ENCODE measurements at places on chromosomes 3 and 15. TPM values are rescaled to one million over a fixed set of nuclear protein-coding genes. Genes with fewer than 3 reads are reported as not detected.

The ULK4 gene
- 7.1 TPM for total RNA-seq

The MINAR1 gene
- 0.20 TPM for total RNA-seq

- no peak overlapping the region for H3K27ac ChIP-seq
- no peak for DNase-seq
- H3K4me1 ChIP-seq = no peaks in the 10 kb centered on the region
- no peaks in the 10 kb centered on the region for H3K27me3 ChIP-seq
Observed at GRCh38 chr3:86180696-86181095, 810.3 kb downstream of the VGLL3 start.

DNA sequence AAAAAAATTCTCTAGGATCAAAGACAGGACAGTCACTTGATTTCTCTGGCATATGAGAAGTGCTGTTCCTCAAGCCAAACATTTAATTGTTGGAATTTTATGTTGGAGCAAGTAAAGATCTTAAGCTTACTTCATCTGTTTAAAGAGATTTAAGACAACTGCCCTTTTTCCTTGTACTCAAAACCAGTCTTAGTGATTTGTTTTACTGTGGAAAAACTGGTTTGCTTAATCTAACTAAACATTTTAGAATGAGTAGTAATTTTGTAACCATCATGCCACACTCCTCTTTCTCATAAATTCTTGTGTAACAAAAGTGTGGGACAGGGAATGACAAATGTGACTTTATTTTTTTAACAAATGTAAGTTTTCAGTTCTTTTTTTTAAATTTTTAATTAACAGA, 18.4 kb downstream of the PRKCI start:
- no peaks in the 10 kb centered on the region for H3K4me1 ChIP-seq
- H3K4me3 ChIP-seq = no peak overlapping the region
- DNase-seq = no peak
- no peaks in the 10 kb centered on the region for H3K27me3 ChIP-seq
- H3K27ac ChIP-seq = no peak overlapping the region

The LARP6 gene
- total RNA-seq = 57.8 TPM

GRCh38 chr15:82966671-82967071, 14.2 kb upstream of the HOMER2 start:
- H3K27ac ChIP-seq = no peak overlapping the region
- H3K36me3 ChIP-seq = no peaks in the 10 kb centered on the region
- H3K4me1 ChIP-seq = no peaks in the 10 kb centered on the region
- no peaks in the 10 kb centered on the region for H3K27me3 ChIP-seq
- no peak overlapping the region for H3K4me3 ChIP-seq

The LRRC58 gene
- total RNA-seq = 17.5 TPM

DNA sequence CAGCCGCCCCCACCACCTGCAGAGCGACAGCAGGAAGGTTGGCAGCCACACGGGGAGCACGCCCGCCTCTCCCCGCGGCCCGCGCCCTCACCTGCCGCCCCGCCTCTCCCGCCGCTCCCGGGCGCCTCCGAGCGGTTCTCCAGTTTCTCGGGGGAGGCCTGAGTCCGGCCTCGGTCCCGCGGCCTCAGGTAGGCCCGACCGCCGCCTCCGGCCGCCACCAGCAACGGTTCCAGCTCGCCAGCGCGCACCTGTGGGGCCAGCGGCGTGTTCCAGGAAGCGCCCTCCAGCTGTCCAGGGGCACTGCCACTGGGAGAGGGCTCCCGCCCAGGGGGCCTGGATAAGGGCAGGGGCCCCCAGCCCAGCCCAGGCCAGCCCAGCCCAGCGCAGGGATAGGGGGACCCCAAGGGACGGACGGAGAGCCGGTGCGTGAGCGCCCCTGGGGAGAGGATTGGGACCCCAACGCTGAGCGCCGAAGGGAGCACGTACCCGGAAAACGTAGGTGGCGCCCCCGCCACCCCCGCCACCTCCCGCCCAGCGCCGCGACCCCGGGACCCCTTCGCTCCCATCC, 2.2 kb downstream of the LTK start:
- peak overlapping the region; percentile 49 for H3K4me3 ChIP-seq
- H3K27me3 ChIP-seq = peaks cover 16% of the 10 kb centered on the region
- no peak for DNase-seq
- no peaks in the 10 kb centered on the region for H3K36me3 ChIP-seq

GRCh38 chr3:52210550-52211046, 12.6 kb downstream of the ALAS1 start:
- peaks cover 100% of the 10 kb centered on the region for H3K36me3 ChIP-seq
- H3K27me3 ChIP-seq = no peaks in the 10 kb centered on the region
- H3K4me1 ChIP-seq = no peaks in the 10 kb centered on the region
- no peak for DNase-seq

DNA sequence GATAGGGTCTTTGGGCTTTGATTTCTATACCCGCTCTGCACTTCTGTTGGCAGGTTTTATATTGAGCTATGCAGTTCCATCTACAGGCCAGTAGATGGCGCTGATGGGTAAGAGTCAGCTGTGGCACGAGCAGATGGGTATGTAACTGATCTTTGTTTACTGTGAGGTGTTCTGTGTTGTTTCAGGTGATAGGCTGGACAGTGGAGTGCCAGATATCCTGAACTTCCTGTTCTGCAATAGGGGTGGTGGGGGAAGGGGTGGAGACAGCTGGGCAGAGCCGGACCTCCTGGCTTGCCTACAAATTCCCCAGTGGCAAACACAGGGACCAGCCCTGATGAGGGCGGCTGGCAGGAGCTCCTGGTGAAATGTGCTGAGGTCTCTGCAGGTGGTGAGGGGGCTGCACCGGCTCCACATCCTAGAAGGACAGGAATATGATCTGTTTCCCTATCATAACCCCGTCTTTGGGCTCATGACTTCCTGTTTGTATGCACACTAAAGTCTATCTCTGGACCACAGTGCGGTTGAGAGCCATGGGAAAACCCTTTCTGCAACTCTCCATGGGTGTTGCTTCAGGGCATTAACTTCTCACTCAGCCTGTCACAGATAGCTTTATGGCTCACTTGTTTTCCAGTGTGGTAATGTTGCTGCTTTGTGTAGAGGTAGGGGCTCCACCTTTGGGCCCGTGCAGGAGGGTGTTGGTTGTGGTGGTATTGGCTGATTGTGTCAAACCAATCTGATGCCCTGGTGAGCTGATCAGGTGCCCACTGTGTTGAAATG, 13.4 kb upstream of the FAM98B start:
- no peaks in the 10 kb centered on the region for H3K36me3 ChIP-seq
- DNase-seq = no peak
- no peak overlapping the region for H3K4me3 ChIP-seq
- no peaks in the 10 kb centered on the region for H3K4me1 ChIP-seq
- H3K27me3 ChIP-seq = no peaks in the 10 kb centered on the region

The CFAP20DC gene
- not detected for total RNA-seq

DNA sequence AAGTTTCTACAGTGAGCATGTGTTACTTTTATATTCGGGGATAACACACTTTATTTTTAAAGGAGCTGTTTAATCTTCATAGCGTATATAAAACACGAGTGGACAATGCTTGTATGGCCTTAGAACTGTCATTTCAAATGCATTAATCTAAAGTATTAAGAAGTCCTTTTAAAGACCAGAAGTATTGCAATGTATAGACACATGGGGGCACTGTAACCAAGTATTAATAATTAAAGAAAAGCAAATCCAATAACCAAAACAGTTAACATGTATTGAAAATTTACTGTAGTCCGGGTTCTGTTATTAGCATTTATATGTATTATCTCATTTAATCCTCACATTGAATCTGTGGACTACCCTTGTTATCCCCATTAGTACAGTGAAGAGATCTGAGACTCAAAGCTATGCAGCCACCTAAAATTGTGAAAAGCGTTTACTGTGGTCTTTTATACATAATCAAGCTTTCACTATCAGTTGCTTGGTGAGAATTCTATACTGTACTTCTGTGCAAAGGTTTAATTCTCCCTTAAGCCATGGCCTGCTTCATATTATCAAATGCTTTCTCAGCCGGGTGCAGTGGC, 10.1 kb downstream of the ARL14 start:
- no peak overlapping the region for H3K4me3 ChIP-seq
- H3K27me3 ChIP-seq = no peaks in the 10 kb centered on the region
- H3K36me3 ChIP-seq = no peaks in the 10 kb centered on the region

DNA sequence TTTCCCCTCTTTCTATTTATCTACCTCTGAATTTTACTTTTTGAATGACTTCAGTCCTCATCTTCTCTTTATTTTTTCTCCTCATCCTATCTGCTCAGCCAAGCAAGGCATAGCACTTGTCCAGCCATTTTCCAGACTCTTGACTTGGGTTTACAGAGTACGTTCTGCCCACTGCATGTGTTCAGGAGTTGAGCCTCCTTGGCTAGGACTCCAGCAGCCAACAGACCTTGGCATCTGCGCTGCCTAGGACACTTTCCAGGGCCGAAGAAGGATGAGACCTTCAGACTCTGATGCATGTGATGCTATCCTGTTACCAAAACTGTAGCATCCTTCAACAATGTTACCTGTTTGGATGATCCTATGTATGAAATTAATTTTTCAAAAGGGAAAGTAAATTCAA, 59.7 kb downstream of the HES1 start:
- H3K27me3 ChIP-seq = no peaks in the 10 kb centered on the region
- no peak overlapping the region for H3K27ac ChIP-seq
- no peak overlapping the region for H3K4me3 ChIP-seq
- no peak for DNase-seq
- no peaks in the 10 kb centered on the region for H3K36me3 ChIP-seq

DNA sequence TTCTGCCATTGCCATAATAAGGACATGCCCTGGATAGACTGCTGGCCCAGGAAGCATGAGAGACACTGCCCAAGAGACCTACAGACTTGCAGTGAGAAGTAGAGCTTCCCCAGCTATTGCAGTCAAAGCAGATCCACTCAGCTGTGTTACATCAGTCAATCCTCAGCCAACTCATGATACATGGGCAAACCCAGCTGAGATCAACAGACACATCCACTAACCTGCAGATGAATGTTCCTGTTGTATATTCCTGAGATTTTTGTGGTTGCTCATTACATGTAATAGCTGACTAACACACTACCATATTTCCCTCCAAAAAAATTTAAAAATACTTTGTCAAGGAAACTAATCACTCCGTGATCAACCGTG, 68.6 kb downstream of the DCLK3 start:
- H3K27ac ChIP-seq = no peak overlapping the region
- H3K4me1 ChIP-seq = no peaks in the 10 kb centered on the region
- no peak for DNase-seq
- H3K4me3 ChIP-seq = no peak overlapping the region
- H3K27me3 ChIP-seq = no peaks in the 10 kb centered on the region

The SLC24A5 gene
- total RNA-seq = not detected

GRCh38 chr3:152656972-152657355, 178.0 kb upstream of the P2RY1 start:
- H3K36me3 ChIP-seq = no peaks in the 10 kb centered on the region
- DNase-seq = no peak
- no peaks in the 10 kb centered on the region for H3K4me1 ChIP-seq
- no peaks in the 10 kb centered on the region for H3K27me3 ChIP-seq
- H3K27ac ChIP-seq = no peak overlapping the region
